ENCODE measurements at places on chromosomes 7 and 10.
A peak's percentile ranks its signal among the peaks of the same experiment; 100 is the strongest.

DNA sequence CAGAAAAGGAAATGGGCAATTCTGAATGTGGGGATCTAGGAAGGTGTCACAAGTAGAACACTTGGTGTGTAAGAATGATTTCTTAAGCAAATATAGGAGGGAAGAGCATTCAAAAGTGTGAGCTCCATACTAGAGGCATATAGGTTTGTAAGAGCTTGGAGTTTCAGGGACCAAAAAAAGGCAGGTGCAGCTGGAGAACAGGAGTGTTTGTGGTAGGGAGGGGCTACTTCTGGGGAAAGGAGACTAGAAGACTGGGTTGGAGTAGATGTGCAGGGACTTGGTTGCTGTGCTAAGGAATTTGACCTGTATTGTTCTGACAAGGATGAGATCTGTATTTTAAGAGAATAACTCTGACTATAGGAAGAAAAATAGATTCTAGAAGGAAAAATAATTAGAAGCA is 46.4 kb downstream of the CPED1 start:
- no peak for DNase-seq

DNA sequence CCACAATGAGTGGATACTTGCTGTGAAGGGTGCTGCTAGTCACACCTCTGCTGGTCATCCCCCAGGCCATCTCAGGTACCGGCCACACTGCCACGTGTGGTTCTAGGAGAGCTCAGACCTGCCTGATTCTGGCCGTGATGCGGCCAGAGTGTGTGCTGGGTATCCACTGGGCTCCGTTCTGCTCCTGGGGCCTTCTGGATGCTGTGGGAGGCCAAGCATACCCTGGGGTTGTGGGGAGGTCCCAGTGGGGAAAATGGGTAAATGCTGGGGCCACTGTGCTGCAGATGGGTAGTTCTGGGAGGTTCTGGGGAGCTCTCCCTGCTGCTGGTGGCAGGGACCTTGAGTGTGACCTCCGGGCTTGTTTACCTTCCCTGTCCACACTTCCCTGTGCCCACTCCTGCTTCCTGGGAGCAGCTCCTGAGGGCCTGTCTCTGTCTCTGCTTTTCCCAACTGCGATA is 318.4 kb downstream of the GLRX3 start:
- no peak for DNase-seq

- DNase-seq: no peak
These were observed 30.6 kb downstream of the GARS1 start for GRCh38 chr7:30625283-30625682.

- DNase-seq: peak; percentile 23
These were observed 127.9 kb upstream of the PRSS58 start for GRCh38 chr7:142385491-142386340.

DNA sequence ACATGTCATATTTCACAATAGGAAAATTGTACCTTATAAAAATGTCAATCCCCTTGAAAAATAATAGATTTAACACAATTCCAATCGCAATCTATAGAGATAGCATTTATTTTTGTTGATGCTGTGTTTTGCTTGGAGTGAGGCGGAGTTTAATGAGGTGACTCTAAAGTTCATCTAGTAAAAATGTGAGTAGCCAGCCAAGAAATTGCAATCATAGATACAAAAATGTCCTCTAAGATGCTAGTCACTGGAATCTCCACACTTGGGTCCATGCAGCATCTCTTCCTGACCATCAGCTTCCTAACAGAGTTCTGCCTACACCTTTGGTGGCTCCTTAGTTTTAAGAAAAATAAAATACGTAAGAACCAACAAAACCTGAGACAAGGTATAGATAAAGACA is 44.9 kb downstream of the GLI3 start:
- DNase-seq: no peak
